ENCODE measurements at places on chromosomes 3 and 15.

DNA sequence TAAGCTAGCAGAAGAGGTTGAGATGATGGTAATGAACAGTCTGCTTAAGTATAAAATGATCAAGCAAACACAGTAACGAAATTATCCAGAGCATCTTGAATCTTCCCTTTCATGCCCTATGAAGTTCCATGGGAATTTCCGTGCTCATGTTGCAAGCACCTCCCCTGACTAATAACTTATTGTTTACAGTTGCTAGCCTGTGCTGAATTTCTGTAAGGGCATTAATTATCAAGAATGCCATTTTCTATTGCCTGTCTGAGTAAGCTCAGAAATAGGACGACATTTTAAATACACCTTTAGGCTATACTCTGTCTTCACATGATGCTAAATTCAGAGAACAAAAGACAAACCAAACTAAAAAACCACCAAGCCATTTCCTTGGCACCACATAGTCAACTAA is 257.5 kb upstream of the LRTM1 start:
- no peak for DNase-seq

GRCh38 chr3:143820466-143821221 is 27.6 kb downstream of the SLC9A9 start:
- DNase-seq = no peak

GRCh38 chr15:62465173-62465572 is 300.1 kb upstream of the C2CD4B start:
- no peak for DNase-seq

GRCh38 chr3:39752751-39753150 is 56.7 kb upstream of the MYRIP start:
- DNase-seq = no peak

DNA sequence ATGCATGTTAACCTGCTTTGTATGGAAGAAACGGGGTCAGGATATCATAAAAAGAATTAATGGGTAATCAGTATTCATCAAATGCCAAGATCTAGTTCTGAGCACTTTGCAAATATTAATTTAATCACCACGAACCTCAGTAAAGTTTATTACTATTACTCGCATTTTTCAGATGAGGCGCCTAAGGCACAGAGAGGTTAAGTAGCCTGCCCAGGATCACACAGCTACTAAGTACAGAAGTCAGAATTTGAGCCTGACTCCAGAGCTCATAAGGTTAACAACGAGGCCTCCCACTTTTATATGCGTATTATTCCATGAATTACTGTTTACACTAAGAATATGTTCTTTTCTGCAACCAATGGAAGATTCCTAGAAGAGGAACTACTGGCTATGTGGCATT is 109.6 kb upstream of the KLF13 start:
- no peak for DNase-seq

DNA sequence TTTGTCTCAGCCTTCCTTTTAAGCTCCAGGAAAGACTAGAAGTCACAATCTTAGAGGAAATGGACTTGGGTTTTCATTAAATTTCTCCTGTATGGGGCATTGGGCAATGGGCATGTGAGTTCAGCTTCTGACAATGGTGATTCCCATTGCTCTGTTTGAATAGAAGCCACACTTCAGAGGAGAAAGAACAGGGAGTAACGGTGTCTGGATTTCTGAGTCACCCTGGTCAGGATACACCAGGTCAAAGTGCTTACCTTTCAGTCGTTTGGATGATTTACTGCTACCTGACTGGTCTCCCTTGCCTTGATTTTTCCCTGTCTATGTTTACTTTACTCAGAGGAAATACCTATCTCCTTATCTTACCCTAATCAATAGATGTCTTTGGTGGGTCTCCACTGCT is 111.7 kb upstream of the VEPH1 start:
- no peak for DNase-seq

DNA sequence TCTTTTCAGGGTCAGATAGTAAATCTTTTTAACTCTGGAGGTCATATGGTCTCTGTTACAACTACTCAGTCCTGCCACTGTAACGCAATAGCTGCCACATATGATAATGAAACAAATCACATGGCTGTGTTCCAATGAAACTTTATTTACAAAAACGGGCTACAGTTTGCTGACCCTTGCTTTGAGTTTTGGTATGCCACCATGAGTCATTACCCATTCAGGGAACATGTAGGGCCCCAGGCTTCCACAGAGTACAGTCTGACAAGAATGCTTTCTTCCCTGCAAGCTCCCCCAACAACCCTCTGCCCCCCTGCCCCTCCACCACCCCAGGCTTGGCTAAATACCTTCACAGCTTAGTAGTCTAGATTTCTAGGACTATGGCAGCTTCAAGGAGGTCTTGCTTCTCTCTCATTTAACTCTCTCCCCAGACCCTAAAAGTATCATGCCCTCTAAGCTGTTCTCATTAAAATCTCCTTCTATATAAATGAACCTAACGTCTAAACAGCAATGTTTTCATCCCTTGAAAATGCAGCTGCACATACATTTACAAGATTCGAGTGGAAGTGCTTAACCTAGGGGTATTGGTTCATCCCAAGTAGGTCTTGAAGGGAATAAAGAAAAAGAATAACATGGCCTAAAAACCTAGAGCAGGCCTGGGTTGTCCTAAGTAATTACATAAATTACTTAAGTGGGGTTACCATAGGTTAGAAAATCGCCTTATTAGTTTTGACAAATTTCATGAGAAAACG is 117.8 kb upstream of the PRICKLE2 start:
- no peak for DNase-seq
